ENCODE measurements at places on chromosomes 1 and 21.

DNA sequence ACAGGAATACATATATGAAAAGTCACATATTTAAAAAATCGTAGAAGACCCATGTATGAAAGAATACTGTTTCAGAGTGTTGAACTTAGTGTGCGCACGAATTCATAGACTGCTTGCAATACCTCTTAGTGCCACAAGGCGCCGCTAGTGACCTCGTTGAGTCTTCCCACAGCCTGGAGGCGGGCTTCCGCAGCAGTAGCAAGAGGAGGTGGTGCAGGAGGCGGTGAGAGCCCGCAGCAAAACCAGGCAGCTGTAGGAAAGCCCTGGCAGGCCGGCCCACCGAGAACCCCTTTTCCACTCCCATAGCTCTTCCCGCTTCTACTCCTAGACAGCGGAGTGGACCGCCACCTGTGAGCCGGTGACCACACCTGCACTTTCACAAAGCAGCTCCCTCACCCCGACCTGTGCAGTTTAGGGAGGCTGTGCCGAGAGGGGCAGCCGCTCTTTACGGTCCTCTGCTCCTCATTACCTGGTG, 23.5 kb downstream of the MTARC1 start:
- no peak for DNase-seq

DNA sequence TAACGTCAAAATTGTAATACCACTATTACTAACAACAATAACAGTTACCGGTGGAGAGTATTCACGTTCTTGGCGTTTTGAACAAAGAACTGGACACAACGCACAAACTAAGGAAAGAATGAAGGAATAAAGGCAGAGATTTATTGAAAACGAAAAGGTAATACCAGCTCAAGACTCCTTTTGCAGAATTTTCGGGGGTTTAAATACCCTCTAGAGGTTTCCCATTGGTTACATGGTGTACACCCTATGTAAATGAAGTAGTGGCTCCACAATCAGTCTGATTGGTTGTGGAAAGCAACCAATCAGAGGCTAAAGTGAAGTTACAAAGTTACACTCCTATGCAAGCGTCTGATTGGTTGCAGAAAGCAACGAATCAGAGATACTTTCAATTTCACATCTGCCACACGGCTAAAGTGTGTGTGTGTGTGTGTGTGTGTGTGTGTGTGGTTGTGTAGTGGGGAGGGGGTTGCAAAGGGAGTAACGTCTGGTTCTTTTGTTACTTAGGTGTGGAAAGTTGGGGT, 1.1 kb upstream of the GTF2B start:
- no peak for DNase-seq

DNA sequence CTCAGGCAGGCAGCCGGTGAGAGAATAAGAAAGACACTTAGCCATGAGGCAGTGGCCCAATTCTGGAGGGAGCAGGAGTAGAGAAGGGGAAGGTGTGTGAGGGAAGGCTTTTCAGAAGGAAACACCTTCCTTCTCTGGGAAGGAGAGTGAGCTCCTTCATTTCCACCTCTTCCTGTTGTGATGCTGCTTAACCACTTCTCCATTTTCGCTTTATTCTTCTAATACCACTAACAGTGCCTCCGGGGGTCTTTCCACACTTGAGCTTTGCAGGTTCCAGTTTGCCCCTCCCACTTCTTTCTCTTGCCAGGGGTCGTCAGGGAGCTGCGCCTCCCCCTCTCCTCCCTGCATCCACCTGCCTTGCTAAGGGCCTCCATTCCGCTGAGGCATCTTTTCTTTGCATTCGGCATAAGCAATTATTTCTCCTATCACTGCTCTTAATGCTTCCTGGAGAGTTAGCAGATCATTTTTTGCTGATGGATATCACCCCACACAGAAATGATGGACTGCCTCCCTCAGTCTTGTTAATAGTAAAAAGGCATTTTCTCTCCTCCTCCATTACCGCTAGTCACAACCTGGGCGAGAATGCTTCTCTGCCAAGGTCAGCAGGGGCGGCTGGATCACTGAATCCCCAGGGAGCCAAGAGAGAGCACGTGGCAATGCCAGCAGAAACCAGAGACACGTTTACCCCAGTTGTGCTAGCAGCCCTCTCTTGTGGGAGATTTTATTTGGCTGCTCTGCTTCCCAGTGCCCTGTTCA, 74.8 kb downstream of the ELAVL4 start:
- no peak for DNase-seq

DNA sequence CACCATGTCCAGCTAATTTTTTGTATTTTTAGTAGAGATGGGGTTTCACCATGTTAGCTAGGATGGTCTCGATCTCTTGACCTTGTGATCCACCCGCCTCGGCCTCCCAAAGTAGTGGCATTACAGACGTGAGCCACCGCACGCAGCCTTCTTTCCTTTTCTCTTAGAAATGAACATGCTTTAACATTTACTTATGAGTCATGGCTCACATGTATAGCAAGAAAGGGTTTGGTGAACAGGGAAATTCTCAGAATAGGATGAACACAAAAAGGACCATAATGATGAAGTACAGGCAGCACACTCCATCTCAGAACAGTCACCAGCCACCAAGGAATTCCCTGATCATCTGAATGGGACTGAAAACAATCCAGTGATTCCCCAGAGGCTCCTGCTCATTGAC, 9.4 kb upstream of the VAMP4 start:
- DNase-seq, result no peak

GRCh38 chr1:119266858-119267257, 101.7 kb upstream of the HAO2 start:
- DNase-seq, result no peak

DNA sequence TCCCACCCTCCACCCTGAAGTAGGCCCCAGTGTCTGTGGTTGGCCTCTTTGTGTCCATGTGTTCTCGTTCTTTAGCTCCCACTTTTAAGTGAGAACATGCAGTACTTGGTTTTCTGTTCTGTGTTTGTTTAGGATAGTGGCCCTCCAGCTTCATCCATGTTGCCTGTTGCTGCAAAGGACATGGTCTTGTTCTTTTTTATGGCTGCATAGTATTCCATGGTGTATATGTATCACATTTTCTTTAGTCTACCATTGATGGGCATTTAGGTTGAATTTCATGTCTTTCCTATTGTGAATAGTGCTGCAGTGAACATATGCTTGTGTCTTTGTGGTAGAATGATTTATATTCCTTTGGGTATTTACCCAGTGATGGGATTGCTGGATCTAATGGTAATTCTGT, 6.1 kb downstream of the HIPK1 start:
- no peak for DNase-seq

DNA sequence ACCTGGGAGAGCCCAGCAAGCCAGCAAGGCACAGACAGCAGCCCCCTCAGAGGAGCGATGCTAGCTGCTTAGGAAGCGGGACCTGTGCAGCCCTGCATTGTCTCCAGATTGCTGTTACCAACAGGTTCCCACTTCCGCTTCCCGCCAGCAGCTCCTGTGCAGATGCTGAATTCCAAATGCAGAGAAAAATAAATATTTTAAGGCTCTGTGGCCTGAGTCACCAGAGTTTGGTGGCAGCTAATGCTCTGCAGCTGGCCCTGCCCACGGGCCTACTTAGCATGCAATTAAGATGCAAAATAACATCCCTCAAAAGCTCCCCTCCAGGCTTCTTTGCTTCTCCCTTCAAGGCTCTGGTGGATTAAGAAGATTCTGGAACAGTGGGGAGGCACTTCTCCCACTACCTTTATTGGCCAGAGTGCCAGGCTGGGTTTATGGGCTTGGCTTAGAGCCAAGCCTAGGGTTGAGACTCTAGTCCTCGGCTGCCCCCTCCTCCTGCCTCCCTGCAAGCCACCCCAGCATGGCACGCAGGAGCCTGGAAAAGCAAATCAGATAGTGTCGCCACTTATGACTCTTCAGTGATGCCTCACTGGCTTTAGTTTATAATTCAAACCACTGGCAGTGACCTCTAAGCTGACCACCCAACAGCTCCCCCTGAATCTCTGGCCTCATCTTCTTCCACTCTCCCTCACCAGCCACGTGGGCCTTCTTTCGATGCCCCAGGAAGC, 207.1 kb upstream of the ZC3H12A start:
- no peak for DNase-seq

DNA sequence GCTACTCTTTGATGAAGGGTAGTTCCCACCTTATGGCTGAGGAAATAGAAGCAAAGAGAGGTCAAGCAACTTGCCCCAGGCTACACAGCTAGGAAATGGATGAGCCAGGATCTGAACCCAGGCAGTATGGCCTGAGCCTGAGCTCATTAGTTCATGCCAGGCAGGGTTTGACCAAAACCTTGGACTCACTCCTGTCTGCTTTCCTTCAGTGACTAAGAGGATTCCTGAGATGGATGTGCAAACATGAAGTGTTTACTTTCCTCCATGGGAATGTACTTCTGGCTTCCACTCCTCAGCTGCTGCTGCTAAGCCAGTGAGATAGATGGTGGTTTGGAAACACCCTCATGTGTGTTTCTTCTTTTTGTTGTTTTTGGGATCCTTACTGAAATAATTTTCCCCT, 35.1 kb upstream of the ERRFI1 start:
- DNase-seq, result peak; percentile 67

GRCh38 chr21:21025742-21026141, 27.5 kb downstream of the NCAM2 start:
- DNase-seq, result no peak

GRCh38 chr1:59977075-59977410, 50.5 kb upstream of the CYP2J2 start:
- no peak for DNase-seq

DNA sequence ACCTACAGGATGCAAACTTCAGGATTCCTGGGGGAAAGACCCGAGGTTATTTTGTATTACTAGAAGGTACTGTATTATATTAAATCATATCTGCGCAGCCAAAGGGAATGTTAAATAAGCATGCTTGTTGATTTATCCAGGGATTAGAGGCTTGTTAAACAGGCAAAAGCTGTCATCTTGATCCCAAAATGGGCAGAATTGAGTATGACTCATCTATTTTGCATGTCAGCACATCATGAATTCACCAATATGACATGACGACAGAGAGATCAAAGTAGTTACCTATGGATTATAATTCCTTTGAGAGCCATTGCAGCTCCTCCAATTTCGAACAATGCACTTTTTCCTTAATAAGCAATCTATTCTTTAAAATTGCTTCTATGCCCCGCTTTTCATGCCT, 66.1 kb downstream of the TBX15 start:
- DNase-seq, result no peak

DNA sequence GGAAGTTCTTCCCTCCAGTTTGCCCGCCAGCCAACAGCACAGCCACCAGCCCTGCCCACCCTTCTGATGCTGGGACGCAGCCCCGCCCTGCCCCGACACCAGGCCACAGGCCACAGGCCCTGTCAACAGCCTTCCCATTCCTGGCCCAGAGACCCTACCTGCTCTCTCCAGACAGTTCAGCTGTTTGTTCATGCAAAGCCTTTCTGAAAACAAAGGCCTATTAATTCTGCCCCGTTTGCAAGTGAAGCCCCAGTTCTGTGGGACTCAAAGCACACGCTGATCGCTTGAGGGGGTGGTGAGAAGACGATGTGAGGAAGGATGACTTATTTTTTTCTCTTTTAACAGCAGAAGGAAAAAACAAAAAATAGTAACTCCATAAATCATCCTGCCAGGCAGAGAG, 55.4 kb upstream of the KIF26B start:
- DNase-seq, result no peak

All from epithelial cell of proximal tubule (primary cell).